ENCODE measurements at places on chromosomes 2 and 18.

DNA sequence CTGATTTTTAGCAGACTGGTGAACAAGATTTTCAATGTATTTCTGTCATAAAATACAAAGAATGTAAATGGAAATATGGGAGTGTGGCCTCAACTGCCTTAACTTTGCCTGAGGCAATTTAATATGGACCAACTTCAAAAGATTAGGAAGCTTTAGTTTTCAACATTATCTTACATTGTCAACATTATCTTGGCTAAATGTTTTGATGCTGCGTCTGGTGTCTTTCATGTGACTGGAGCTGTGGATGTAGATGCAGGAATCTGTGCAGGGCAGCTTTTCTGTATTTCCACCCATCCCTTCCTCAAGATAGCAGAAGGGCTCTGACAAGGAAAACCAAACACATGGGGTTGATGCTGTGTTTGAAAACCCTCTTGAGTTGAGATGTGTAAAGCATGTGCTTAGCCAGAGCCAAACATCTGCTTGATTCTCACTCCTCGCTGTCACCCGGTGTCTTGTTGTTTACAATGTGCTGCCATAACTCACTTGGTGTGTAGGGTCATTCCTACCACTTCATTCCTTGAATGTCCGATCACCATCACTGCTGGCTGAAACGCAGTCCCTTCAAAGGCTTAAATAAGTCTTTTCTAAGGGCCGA is 33.0 kb downstream of the COPS8 start:
- no peak for DNase-seq

DNA sequence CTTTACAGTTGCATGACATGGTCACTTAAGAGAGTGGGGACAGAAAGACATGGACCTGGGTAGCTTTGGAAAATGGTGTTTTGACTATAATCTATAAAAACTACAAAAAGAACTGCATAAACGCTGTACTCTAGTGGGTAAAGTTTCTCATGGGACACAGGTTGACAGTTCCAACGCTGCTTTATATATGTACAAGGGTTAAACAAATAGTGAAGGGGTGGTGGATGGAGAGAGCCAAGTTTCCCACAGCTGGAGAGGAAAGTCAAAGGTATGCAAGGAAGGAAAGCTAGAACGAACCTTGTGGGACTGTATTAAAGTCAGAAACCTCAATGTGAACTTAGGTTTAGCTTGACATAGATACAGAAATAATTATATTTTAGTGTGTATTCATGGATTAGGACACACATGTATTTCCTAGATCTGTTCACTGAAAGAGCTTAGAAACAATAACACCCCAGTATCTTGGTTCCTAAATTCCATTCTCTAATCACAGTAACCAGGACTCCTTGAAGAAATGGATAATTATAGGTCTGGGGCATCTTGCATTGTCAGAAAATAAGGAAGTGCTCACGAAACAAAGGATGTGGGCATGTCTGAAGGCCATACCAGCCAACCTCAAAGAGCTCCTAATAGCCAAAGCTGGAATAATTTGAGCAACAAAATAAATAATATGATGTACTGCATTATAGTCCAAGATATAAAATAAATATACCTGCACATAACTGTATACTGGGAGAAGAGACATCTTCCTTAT is 28.8 kb downstream of the TANC1 start:
- no peak for DNase-seq

GRCh38 chr18:55433648-55434047 is 154.3 kb downstream of the TCF4 start:
- DNase-seq: no peak

DNA sequence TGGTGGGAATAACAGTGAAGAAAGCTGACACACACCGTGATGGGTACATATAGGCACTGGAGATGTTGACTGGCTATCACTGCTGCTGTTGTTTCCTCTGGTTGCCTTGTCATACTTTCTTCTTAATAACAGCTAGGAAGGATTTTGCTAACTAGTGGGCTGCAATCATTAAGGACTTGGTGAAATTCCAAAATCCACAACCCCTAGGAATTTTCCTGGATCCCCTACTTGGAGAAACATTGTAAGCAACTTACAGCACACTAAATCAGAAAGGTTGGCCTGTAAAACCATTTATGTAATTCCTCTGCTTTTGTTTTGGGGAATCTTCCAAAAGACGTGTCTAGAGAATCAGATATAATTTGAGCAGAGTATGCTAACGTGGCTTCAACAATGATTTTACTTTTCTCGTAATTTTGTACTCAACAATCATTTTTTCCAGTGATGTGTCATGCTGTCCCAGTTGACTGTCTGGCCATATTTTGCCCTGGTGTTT is 8.0 kb upstream of the COL3A1 start:
- no peak for DNase-seq

GRCh38 chr2:220660277-220661145 is 911.6 kb downstream of the EPHA4 start:
- DNase-seq: no peak

DNA sequence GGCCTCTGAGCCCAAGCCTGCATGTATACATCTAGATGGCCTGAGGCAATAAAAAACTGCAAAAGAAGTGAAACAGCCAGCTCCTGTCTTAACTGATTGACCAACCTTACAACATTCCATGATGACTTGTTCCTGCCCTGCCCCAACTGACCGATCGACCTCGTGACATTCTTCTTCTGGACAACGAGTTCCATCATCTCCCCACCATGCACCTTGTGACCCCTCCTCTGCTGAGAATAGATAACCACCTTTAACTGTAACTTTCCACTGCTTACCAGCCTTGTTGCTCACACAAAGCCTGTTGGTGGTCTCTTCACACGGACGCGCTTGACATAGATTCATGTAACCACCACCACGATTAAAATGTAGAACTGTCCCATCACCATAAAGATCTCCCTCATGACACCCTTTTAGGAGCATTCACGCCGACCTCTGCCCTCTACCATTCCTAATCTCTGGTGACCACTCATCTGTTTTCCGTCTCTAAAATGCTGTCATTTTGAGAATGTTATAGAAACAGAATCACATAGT is 120.1 kb upstream of the REV1 start:
- no peak for DNase-seq

- no peak for DNase-seq
Observed at GRCh38 chr2:12066986-12067385, 320.6 kb downstream of the LPIN1 start.

DNA sequence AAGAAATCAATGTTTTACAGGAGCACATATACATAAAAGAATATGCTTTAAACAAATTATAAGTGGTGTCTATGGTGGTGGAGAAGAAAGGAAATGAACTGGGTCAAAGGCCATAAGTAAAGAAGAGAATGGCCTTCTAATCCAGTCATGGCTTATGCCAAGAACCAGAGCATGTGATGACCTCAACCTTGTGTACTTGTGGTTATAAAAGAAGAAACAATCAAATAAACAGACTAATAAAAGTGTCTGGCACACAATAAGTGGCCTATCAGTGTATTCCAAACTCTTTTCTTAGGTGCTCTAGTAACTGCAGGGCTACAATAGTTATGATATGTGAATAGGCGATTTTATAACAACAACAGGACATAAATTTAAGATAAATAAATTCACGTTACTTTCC is 2.6 kb downstream of the SERPINB11 start:
- DNase-seq: no peak

DNA sequence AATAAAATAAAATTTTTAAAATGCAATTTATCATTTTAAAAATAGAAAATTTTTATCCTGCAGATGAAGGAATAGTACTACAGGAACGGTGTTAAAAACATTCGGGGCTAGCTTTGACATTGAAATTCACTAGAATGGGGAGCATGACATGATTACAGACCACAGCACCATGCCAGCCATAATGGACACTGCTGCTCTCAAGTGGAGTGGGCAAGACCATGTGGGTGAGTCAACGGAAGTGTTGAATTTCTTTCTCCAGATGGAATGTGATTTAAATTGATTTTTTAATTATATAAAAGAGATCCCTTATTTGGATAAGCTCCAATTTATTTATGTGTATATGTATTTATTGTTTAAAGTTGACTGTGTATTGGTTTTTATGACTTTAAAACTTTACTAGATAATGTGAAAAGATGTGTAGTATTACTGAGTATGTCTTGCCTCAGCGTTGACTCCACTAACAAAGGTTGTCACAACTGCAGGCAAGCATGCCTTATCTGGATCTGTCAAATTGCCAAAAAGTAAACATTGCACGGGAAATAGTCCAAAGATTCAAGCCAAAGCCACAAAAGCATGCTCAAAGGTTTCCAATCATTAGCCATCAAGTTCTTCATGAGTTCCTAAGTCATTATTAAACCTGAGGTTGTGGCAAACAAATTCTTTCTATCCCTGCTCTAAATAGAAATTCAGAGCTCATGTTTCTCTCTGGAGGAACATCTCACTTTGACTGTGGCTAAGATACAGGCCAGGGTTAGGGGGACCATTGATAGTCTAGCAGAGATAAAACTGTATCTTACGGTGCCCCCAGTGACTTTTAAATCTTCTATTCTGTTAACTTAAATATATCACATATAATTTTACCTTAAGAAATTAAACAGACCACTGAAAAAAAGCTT is 536.9 kb downstream of the TMX3 start:
- no peak for DNase-seq

GRCh38 chr18:59719544-59720181 is 22.4 kb upstream of the CCBE1 start:
- DNase-seq: no peak
